ENCODE measurements at places on chromosomes 12 and 14.

GRCh38 chr12:116125956-116126566, 151.4 kb downstream of the MED13L start:
- DNase-seq: peak; percentile 20

DNA sequence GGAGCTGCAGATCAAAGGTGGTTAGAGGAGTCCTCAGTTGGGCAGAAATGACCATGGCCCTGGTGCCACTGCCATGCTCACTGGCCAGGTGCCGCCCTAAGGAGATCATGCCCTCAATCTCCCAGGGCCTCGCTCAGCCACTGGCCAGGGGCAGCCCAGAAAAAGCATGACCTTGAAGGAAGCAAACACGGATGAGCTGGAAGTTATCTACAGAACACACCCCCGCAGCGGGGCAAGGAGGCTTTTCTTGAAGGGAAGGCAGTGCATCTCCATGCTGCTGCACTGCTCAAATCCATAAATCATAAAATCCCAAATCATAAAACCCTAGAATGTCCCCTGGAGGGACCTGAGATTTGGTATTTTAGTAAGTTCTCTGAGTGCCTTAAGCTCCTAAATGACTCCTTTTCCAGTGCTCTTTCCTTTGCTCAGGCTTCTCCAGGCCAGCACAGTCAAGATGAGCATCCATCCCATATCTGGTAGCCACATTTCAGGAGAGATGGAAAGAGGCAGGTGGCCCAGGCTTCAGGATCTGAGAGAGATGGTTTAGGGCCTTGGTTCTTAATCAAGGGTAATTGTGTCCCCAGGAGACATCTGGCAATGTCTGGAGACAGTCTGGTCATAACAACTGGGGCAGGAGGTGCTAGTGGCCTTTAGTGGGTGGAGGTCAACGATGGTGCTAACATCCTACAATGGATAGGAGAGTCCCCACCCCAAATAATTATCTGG, 217.3 kb downstream of the RBM19 start:
- no peak for DNase-seq

- DNase-seq: no peak
Observed at GRCh38 chr12:132838410-132839080, 9.9 kb upstream of the GOLGA3 start.

- no peak for DNase-seq
Observed at GRCh38 chr12:12719496-12719895, 2.3 kb downstream of the CDKN1B start.

DNA sequence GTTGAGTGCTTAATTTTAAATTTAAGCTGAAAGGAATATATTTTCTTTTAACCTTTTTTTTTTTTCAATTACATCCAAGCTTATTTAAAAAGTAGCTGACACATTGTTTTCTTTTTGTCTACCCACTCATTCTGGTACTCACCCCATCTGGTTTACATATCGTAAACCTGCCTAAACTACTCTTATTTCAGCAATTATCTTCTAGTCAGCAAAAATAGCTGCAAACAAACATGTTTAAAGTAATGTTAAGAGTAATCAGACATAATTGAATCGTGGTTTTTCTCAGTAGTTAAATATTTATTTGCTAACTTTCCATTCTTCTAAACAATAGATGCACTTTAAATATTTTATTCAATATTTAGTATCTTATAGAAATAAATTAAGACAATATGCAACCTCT, 492.7 kb upstream of the MGAT4C start:
- DNase-seq: no peak

GRCh38 chr12:106753526-106753925, 21.0 kb upstream of the RIC8B start:
- DNase-seq: no peak

DNA sequence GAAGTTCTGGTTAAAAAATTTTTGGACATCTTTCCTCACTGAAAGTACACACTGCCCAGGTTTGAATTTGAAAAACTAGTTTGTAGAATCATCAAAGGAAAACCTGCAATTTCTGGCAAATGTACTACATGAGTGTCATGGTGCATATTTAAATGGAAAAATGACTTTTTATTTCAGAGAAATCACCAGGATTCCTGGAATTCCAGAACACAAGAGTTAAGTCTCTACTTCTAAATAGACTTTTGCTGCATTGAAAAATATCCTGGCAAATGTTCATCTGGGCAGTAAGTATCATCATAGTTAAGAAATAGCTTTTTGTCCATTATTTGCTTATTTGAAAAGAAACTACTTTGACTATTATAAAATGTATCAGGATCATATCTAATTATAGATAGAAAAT, 275.1 kb downstream of the PRKD1 start:
- no peak for DNase-seq

GRCh38 chr12:34400411-34400881, 378.1 kb downstream of the ALG10 start:
- no peak for DNase-seq

- DNase-seq: peak; percentile 96
Observed at GRCh38 chr14:60980811-60981632, at the start of the genes SLC38A6 and TRMT5. TSS of gene SLC38A6 (plus strand) at chr14:60981245. CDS start at chr14:60981278, 33 bp downstream. TSS of gene TRMT5 (minus strand) at chr14:60981079. CDS start at chr14:60980973, 106 bp downstream.

DNA sequence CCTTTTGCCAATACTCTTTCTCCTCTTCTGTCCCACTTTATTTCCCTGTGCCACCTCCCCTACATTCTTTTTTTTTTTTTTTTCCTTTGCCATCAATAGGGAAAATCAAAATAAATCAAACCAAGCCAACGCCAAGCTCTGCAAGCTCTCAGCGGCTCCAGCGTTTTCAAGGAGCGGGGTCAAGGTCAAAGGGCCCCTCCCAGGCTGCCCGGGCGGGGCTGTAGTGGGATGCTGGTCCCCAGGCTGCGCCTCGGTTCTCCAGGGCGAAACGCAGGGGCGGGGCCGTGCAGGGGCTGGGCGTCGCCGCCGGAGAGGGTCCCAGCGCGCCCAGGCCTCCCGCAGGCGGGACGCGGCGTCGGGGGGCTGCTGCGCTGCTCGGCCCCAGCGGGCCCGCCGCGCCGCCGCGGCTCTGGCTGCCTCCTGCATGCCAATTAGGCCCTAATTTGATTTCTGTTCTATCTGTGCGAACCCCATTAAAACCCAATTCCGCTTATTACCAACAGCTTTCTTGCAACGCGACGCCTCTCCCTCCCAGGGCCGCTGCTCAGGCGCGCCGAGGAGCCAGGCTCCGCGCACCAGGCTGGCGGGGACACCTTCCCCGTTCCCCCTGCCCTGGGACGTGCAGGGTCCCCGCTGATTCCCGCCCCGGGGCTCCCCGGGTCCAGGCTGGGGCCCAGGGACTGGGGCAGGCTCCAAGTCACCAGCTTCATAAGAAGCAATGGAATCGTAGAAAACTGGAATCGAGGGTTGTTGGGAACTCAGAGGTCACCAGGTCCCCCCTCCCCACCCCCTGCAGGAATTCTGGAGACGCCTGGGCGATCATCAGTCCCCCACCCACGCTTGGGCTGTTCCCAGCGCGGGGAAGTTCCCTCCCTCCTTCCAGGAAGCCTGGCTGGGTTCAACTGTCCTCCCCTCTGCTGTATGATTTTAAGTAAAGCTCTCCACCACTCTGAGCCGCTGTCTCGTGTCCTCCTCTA, 50.7 kb upstream of the MAP1LC3B2 start:
- DNase-seq: no peak

DNA sequence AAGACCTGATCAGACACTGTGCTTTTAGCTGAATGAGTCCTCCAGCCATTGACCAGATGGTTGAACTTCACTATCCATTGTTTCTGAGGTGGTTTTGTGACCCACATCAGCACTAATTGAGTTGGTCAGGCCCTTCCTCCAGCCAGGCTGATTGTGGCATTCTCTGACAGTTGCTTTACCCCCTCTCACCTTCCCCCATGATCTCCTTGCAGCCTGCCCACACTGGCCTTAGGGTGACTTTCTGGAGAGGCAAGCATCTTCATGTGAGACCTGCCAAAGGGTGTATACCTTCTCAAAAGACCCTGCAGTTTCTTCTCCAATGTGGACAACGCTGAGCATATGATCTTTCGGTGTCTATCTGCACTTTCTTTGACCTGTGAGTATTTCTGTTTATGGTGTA, 83.9 kb downstream of the GPATCH2L start:
- DNase-seq: no peak

GRCh38 chr12:101951002-101951670, 73.8 kb downstream of the DRAM1 start:
- no peak for DNase-seq

DNA sequence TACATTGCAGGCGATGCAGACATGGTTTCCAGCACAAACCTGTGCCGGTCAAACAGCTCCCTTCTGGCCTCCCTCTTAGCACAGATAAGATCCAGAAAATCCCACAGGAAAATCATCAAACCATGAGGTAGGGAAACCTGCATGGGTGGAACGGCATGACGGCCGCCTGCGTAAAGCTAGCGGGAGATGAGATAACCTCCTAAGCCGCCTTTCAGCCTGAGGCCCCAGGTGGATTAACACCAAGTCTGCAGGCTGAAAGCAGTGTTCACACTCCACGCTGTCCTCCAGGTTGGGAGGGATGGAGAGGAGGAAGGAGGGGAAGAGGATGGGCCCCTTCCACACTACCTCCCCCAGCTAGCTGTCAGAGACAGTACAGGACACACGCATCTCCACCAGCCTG, 63.8 kb downstream of the TSPAN11 start:
- no peak for DNase-seq

- DNase-seq: no peak
Observed at GRCh38 chr12:131716282-131716681, 5.4 kb downstream of the SFSWAP start.

GRCh38 chr12:53588123-53588522, 38.1 kb downstream of the ATF7 start:
- no peak for DNase-seq

DNA sequence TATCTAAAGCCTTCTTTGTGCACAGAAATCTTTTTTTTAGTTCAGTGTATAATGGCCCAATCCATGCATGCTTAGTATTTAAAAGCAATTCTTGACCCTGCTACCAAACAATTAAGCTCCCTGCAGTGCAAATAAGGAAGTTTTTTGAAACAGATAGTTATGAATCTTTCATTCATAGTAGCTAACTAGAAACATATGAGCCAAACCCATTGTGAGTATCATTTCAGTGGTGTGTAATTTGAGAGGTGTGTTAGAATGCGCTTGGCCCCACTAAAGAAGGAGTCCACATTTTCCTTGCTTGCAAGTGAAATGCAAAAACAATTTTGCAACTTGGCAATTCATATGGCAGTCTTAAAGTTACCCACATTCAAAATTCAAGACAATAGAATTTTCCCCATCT, 14.4 kb downstream of the EPS8 start:
- peak; percentile 83 for DNase-seq

GRCh38 chr12:46560874-46561273, 188.3 kb upstream of the SLC38A2 start:
- no peak for DNase-seq

GRCh38 chr14:85075694-85076476, 454.1 kb upstream of the FLRT2 start:
- peak; percentile 20 for DNase-seq

- DNase-seq: no peak
Observed at GRCh38 chr14:69096781-69097475, 56.0 kb downstream of the DCAF5 start.

GRCh38 chr14:59771577-59771976, 99.0 kb downstream of the RTN1 start:
- DNase-seq: peak; percentile 64

GRCh38 chr12:26276709-26277108, 81.3 kb downstream of the SSPN start:
- peak; percentile 22 for DNase-seq

- DNase-seq: no peak
Observed at GRCh38 chr12:63354969-63355368, 204.0 kb upstream of the AVPR1A start.

DNA sequence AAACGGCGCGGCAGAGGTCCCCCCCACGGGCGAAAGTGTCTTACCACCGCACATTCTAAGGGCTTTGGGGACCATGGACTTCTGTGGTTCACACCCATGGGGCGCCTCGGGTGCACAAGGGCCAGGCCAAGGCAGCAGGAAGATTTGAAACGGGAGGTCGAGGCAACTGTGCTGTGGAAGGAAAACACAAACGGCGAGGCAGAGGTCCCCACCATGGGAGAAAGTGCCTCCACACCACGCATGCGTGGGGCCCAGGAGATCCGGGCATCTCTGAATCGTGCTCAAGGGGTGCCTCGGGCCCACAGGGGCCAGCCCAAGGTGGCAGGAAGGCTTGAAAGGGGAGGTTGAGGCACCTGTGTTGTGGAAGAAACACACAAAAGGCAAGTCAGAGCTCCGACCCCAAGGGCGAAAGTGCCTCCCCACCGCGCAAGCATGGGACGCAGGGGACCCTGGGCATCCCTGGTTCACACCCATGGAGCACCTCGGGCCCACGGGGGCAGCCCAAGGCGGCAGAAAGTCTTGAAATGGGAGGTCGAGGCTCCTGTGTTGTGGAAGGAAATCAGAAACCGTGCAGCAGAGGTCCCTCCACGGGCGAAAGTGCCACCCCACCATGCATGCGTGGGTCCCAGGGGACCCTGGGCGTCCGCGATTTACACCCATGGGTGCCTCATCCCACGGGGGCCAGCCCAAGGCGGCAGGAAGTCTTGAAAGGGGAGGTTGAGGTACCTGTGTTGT, 371.0 kb downstream of the ALG10 start:
- DNase-seq: no peak

DNA sequence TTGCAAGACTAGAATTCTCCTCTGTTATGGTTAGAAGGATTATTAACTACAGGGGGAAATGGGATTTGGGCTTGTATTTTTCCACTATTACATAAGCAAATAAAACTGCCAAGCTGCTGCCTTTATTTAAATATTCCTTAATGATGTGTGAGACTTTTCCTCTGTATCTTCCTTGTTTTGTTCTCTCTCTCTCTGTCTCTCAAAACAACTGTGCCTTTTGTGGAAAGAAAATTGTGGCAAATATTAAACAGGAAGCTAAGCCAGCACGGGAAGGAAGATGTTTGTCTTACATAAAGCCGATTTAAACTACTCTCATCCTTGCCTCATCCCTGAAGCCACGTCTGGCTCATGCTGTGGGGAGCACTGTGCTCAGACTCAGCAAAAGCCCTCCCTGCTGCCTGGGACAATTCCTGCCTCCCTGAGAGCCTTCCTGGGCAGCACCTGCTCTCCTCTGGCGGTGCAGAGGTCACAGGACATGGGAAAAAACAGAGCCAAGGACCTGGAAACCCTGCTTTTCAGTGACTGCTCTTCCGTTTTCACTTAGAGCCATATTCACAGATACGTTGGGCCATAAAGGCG, 237.2 kb downstream of the SLC15A4 start:
- DNase-seq: no peak

DNA sequence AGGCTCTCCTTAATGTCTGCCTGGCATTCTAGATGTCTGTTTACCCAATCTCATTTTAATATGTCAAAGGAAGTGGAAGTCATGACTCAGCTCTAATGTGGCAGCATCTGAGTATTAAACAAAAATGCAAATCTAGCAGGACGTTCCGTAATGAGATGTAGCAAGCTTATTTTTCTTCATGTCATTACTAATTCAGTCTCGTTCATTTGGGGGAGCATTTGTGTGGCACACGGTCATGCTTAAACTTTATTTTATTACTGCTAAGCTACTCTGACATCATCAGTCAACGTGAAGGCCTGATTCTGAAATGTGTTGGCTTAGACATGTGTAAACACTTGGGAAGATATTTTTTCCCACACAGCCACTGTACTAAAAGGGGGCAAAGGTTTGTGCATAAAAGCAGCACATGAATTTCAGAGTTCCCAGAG, 326.7 kb upstream of the TMPO start:
- DNase-seq: peak; percentile 15

GRCh38 chr12:93098077-93098476, 169.0 kb upstream of the EEA1 start:
- DNase-seq: peak; percentile 47

- peak; percentile 4 for DNase-seq
Observed at GRCh38 chr14:90970167-90970600, 90.3 kb downstream of the RPS6KA5 start.

GRCh38 chr14:68840454-68840853, 47.6 kb upstream of the ZFP36L1 start:
- DNase-seq: no peak

- no peak for DNase-seq
Observed at GRCh38 chr12:100566887-100567637, 6.4 kb upstream of the GAS2L3 start.

- DNase-seq: no peak
Observed at GRCh38 chr14:54890788-54891187, 11.8 kb downstream of the GCH1 start.
